WTC11 (cell line): ENCODE measurements at places on chromosomes 7 and 10.
A peak's percentile ranks its signal among the peaks of the same experiment; 100 is the strongest.

DNA sequence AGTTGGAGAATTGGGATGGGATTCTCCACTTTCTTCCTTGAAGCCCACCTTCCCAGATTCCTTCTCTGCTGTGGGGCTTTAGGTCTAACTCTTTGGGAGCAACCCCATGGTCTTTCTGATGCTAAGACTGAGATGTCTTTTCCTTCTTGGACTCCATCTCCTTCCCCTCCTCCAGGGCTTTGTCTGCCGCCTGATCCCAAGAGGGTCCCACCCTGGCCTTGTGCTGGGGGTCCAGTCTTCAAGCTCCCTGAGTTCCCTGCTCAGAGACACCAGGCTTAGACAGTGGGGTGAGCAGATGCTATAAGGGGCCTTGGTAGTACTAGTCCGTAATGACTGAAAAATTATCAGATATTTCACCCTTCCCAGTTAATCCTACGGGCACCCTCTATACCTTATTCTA lies 150.5 kb downstream of the PTPN20 start:
- H3K4me1 ChIP-seq, result no peaks in the 10 kb centered on the region
- no peaks in the 10 kb centered on the region for H3K36me3 ChIP-seq
- H3K4me3 ChIP-seq, result no peak overlapping the region
- peaks cover 4% of the 10 kb centered on the region; the same call in 1 of the 2 replicates for H3K27me3 ChIP-seq

DNA sequence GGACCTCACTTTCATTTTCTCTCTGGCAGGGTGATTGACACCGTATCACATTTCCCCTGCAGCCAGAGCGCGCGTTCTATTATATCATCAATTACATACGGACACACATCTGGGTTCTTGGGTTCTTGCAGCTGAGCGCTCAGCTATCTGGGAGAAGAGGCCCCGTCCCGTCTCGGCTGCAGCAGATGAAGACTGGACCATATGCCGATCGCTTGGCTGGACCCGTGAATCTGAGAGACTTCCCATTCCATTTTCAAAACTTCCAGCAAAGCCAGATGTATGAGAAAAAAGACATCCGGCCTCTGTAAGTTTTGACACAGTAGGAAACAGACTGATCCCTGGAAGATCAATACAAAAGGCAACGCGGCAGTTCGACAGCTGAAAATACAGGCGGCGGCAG lies 99.8 kb downstream of the JCAD start:
- H3K27ac ChIP-seq, result no peak overlapping the region
- H3K4me3 ChIP-seq, result no peak overlapping the region
- H3K36me3 ChIP-seq, result no peaks in the 10 kb centered on the region
- DNase-seq, result no peak

DNA sequence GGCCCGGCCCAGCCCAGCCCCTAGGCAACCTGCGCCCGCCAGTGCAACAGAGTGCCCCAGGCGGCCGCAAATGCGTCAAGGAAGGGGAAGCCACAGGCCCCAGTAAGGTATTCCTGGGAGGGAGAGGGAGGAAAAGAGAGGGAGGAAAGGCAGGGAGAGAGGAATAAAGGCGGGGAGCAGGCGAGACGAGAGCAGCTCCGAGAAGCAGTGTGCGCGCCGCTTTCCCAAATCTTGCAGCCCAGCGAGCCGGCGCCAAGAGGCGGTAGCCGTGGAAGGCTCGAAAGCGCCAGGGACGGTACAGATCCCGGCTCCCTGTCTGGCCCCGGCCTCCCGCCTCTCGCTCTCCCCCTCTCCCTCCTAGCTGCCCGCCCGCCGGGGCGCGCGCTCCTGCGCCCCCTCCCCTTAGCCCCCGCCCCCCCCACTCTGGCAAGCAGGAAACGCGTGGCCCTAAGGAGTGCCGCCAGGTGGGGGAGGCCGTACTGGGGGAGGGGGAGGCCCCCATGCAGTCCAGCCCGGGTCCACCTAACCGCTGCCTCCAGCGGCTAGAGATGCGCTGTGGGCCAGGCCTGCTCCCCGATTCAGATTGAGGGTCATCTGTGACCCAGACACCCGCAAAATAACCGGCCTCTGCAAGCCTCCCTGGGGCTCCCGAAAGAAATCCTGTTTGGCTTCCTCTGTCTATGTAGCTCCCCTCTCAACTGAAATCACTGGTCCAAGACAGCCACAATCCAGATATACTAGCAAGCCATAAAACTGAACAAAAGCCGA lies 4.3 kb downstream of the HOXA10 start:
- H3K4me3 ChIP-seq, result no peak overlapping the region
- H3K36me3 ChIP-seq, result 0 out of 2 replicates have a peak, but pooled peaks cover 2% of the 10 kb centered on the region
- H3K27me3 ChIP-seq, result peaks cover 99% of the 10 kb centered on the region

DNA sequence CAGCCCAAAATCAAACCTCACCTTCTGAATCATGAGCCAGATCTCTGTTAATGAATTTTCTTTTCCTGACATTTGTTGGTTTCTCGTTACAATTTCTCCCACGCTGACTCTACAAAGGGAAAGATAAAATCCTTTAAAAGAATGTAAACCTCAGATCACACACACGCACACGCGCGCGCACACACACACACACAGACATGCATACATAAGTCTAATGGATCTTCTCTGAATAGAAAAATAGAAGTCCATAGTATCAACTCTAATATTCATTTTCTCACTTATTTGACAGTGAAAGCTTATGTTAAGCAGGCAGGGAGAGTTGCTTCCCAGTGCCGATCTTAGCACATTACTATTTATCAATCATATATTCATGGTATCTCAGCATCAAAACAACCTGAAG lies 1.4 kb downstream of the ETV1 start:
- peaks cover 40% of the 10 kb centered on the region for H3K4me1 ChIP-seq
- H3K36me3 ChIP-seq, result no peaks in the 10 kb centered on the region
- H3K4me3 ChIP-seq, result no peak overlapping the region
- H3K27ac ChIP-seq, result no peak overlapping the region

GRCh38 chr10:132185601-132186487 lies 904 bp upstream of the DPYSL4 start:
- no peak overlapping the region for H3K27ac ChIP-seq
- peaks cover 63% of the 10 kb centered on the region for H3K27me3 ChIP-seq
- peak; percentile 69 for DNase-seq
- peaks cover 8% of the 10 kb centered on the region; the same call in 1 of the 2 replicates for H3K36me3 ChIP-seq
- H3K4me3 ChIP-seq, result peak overlapping the region; percentile 65

DNA sequence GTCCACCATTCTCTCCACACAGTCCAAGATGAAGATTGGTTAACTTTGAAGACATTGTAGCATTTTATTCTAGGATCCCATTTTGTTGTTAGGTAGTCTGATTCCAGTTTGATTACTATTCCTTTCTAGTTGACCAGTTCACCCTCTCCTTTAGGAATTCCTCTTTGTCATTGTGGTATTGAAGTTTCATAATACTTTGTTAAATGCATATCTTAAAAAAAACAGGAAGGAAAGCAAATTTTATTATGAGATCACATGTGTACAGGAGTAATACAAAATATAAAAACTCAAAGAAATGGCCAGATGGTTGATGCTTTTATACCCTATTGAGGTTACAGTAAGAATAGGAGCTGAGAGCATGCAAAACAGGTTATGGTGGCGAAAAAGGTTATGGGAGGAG lies 15.5 kb upstream of the SEMA3C start:
- H3K36me3 ChIP-seq, result no peaks in the 10 kb centered on the region
- no peaks in the 10 kb centered on the region for H3K4me1 ChIP-seq
- H3K4me3 ChIP-seq, result no peak overlapping the region
- no peak for DNase-seq

DNA sequence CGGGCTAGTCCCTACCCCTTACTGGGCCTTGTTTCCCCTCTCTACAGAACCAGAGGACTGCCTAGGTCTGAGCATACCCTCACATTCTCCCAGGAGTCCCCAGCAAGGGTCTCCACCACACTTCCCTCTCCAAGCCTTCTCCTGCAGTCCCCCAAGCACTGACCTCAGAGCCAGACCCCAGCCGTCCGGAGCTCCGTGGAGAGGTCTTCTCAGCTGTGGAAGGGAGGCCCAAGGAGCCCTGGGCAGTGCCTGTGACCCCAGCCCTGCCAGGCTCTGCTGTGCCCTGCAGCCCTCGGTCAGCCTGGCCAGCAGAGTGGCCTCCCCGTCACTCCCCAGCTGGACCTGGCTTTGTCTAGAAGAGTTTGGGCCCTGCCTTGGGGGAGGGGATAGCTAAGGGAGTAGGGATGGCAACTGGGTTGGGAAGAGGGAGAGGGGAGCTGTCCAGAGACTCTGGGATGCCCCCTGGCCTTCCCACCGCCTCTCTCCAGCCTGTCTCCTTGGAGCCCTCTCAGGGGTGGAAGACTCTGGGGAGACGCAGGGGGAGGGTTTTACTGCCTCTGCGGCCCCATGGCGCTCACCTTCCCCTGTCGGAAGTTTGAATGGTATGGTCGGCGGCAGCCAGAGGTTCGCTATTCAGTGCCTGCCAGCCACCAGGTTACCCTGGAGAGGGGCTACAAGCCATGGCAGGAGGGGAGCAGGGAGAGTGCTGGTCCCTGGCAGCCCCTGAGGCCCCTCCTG lies at the start of gene C10orf105:
TSS of gene C10orf105 (minus strand) at position 315 of the 738 bp plus-strand sequence. CDS start 3,441 bp downstream, outside the sequence.
- no peak within 1 kb of the TSS for H3K4me3 ChIP-seq
- peaks cover 3% of the 10 kb centered on the region; the same call in 1 of the 2 replicates for H3K27me3 ChIP-seq
- no peaks in the 10 kb centered on the region for H3K36me3 ChIP-seq
- DNase-seq, result peak; percentile 56
- no peak within 1 kb of the TSS for H3K27ac ChIP-seq

GRCh38 chr10:851901-852300 lies 79.6 kb downstream of the LARP4B start:
- no peak overlapping the region for H3K4me3 ChIP-seq
- peaks cover 9% of the 10 kb centered on the region for H3K4me1 ChIP-seq

DNA sequence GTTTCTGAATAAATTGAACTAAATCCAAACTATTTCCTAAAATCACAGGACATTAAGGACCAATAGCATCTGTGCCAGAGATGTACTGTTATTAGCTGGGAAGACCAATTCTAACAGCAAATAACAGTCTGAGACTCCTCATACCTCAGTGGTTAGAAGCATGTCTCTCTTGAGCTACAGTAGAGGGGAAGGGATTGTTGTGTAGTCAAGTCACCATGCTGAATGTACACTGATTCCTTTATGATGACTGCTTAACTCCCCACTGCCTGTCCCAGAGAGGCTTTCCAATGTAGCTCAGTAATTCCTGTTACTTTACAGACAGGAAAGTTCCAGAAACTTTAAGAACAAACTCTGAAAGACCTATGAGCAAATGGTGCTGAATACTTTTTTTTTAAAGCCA lies 13.9 kb downstream of the MEST start:
- peaks cover 45% of the 10 kb centered on the region for H3K36me3 ChIP-seq
- no peak overlapping the region for H3K4me3 ChIP-seq
- H3K4me1 ChIP-seq, result no peaks in the 10 kb centered on the region
- no peaks in the 10 kb centered on the region for H3K27me3 ChIP-seq
- DNase-seq, result no peak
- H3K27ac ChIP-seq, result no peak overlapping the region

- DNase-seq, result no peak
- H3K4me3 ChIP-seq, result no peak overlapping the region
- H3K27ac ChIP-seq, result no peak overlapping the region
- H3K4me1 ChIP-seq, result peaks cover 39% of the 10 kb centered on the region
- no peaks in the 10 kb centered on the region for H3K36me3 ChIP-seq
These were observed 7.5 kb upstream of the CLDN4 start for GRCh38 chr7:73823257-73823656.

- DNase-seq, result no peak
- no peaks in the 10 kb centered on the region for H3K36me3 ChIP-seq
- H3K27me3 ChIP-seq, result no peaks in the 10 kb centered on the region
- no peak overlapping the region for H3K27ac ChIP-seq
These were observed 192.1 kb downstream of the CELF2 start for GRCh38 chr10:11209830-11210181.

GRCh38 chr7:138324941-138325340 lies 135.1 kb upstream of the TRIM24 start:
- peaks cover 25% of the 10 kb centered on the region for H3K36me3 ChIP-seq
- H3K4me3 ChIP-seq, result no peak overlapping the region
- no peak for DNase-seq
- no peaks in the 10 kb centered on the region for H3K27me3 ChIP-seq

DNA sequence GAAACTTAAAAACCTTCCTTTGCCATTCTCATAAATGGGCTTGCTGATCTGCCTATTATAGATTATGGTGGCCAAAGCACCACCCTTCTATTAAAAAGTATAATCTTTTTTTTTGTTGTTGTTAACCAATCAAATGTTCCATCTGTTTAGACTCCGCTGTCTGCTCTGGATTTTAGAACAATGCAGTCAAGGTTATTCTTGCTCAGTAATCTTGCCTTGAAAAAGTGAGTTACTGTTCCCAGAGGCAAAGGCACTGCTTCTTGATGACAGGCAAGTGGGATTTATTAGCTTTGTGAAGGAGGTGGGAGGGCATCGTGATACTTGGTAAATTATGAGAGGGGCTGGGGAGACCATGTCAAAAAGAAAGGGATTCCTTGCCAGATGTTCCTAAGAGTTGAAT lies 143.5 kb downstream of the KIAA1217 start:
- no peaks in the 10 kb centered on the region for H3K36me3 ChIP-seq
- no peak overlapping the region for H3K27ac ChIP-seq
- DNase-seq, result no peak

DNA sequence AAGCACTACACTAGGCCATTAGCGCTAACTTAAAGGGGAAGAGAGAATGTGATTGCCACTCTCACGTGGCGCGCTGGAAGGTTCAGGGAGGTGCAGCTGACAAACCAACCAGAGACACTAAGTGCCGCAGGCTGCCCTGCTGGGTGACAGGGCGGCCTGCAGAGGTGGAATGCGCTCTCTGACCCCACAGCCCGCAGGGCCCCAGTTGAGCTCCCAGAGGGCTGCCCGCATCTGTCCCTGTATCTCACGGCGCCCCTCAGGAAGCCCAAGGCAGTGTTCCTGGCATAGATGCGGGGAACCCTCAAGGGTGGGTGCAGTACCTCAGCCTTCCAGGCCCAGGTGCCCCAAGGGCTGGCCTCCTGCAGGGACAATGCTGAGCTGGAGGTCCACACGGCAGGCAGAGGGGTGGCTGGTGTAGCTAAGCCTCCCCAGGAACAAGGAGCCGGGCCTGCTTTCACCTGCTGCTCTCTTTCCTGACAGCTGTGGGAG lies 66.6 kb downstream of the CALML3 start:
- H3K27me3 ChIP-seq, result no peaks in the 10 kb centered on the region
- peaks cover 37% of the 10 kb centered on the region for H3K4me1 ChIP-seq
- H3K36me3 ChIP-seq, result no peaks in the 10 kb centered on the region
- H3K27ac ChIP-seq, result no peak overlapping the region
- no peak overlapping the region for H3K4me3 ChIP-seq

DNA sequence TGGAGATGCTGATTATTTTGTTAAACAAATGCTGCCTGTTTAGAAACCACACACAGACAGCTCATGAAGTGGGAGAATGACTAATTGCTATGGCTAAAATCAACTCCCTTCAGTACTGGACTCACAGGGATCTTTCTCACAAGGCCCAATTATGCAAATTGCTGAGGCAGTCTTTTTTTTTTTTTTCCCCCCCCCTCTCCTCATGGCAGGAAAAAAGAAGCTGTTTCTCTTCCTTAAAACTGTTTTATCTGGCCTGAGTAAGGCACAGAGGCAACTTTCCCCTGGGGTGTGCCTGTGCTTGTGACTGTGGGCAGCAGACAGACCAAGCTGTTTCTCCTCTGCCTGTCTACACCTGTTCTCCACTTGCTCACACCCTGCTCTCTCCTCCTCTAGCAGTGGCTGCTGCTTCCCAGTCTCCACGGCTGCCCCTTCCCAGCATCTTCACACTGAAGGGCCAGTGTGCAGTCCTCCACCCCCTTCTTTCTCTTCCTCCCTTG lies 65.4 kb upstream of the STEAP1B start:
- H3K4me1 ChIP-seq, result peaks cover 55% of the 10 kb centered on the region
- H3K27me3 ChIP-seq, result no peaks in the 10 kb centered on the region
- no peak for DNase-seq
- no peaks in the 10 kb centered on the region for H3K36me3 ChIP-seq
- no peak overlapping the region for H3K4me3 ChIP-seq
- H3K27ac ChIP-seq, result peak overlapping the region; percentile 60; the same call in 1 of the 2 replicates
